Left lung (tissue), 14 donors: ENCODE measurements at places on chromosomes 4 and X. TPM values are rescaled to one million over a fixed set of nuclear protein-coding genes. Genes with fewer than 3 reads are reported as not detected.

DNA sequence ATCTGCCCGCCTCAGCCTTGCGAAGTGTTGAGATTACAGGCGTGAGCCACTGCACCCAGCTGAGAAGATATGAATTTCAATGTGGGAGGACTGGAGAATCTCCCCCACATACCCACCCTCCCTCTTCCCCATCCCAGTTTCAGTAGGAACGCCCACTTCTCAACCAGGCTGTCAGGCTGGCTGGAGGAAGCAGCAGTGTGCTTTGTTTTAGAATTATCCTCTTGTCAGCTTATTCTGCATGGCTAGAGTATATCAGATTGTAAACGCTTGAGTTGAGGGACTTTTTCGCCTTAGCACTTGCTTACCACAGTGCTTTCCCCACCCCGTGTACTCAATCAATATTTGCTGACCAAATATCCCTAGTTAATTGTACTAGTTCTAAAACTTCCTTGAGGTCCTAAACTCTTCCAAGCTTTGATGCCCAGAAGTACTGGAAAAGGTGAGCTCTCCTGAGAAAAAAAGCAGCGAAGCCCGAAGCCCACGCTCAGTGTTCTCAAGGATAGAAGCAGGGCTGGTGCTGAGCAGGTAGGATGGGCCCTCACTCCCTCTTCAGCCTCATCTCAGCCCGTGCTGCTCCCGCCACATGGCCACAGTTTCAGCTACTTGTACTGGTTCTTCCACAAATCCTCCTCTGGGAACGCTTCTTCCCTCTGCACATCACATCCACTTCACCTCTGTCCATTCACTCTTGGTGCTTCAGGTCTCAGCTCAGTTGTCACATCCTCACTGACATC is 7.3 kb upstream of the ARHGAP10 start:
- DNase-seq = no peak
- H3K27ac ChIP-seq = no peak overlapping the region
- no peaks in the 10 kb centered on the region for H3K4me1 ChIP-seq
- H3K4me3 ChIP-seq = no peak overlapping the region
- H3K36me3 ChIP-seq = no peaks in the 10 kb centered on the region

DNA sequence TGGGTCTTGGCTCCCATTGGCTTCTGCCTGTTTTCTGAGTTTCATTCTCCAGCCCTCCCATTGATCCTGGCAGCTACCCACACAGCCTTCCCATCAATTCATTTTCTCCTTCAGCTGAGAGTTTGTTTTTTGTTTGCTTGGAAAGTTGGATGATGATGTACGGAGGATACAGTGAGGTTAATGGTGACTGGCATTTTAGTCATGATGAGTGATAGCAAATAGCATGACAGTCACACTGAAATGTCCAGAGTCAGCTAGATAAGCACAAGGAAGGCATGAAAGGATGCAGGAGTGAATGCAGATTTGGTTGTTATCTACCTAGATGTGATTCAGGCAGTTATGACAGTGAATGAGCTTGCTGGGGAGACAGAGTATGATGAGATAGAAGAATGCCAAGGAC is 30.6 kb upstream of the LCORL start:
- no peaks in the 10 kb centered on the region for H3K4me1 ChIP-seq
- no peak overlapping the region for H3K4me3 ChIP-seq
- no peaks in the 10 kb centered on the region for H3K27me3 ChIP-seq
- no peak for DNase-seq
- H3K27ac ChIP-seq = no peak overlapping the region

CD38 gene
- 1.9 TPM for polyA plus RNA-seq

DNA sequence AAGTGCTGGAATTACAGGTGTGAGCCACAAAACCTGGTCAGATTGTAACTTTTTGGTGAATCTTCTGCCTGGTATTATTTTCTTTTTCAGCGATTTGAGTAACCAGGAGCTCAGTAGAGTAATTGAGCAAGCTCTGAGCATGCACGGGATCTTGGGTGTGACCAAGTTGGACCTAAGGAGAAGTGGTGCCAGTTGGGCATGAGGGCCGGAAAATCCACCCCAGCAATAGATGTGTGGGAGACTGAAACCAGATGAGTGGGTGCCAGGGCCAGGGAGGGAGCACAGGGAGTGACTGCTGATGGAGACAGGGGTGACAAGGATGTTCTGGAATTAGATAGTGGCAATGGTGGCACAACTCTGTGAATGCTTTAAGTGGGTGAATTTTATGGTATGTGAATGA is 3.7 kb upstream of the CCNQ start:
- H3K27me3 ChIP-seq = no peaks in the 10 kb centered on the region
- no peak overlapping the region for H3K4me3 ChIP-seq
- H3K36me3 ChIP-seq = no peaks in the 10 kb centered on the region
- H3K27ac ChIP-seq = no peak overlapping the region
- DNase-seq = no peak
- no peaks in the 10 kb centered on the region for H3K4me1 ChIP-seq

- no peaks in the 10 kb centered on the region for H3K4me1 ChIP-seq
- no peak overlapping the region for H3K27ac ChIP-seq
- no peak overlapping the region for H3K4me3 ChIP-seq
- H3K27me3 ChIP-seq = no peaks in the 10 kb centered on the region
- no peaks in the 10 kb centered on the region for H3K36me3 ChIP-seq
- DNase-seq = no peak
Measured at GRCh38 chrX:118724775-118725174, 2.6 kb upstream of the IL13RA1 start.

- peaks cover 15% of the 10 kb centered on the region for H3K27me3 ChIP-seq
- no peak overlapping the region for H3K4me3 ChIP-seq
- no peaks in the 10 kb centered on the region for H3K36me3 ChIP-seq
- no peak for DNase-seq
- no peaks in the 10 kb centered on the region for H3K4me1 ChIP-seq
Measured at GRCh38 chrX:2576793-2577192, 76.0 kb upstream of the DHRSX start.

TMPRSS11F gene
- not detected for polyA plus RNA-seq

DNA sequence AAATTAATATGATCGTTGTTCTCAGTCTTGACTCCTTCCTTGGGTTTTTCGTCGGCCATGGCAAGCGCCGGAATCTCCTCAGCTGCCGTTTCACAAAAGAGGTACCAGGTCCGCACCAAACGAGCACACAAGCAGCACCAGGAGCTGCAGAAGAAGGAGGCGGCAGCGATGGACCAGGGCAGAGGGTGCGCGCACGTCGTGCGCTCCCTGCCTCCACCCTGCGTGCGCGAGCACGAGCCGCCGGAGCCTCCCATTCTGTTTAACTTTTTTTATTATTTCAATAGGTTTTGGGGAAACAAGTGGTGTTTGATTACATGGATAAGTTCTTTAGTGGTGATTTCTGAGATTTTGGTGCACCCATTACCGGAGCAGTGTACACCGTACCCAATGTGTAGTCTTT is 158.2 kb downstream of the PLS3 start:
- H3K27ac ChIP-seq = no peak overlapping the region
- no peaks in the 10 kb centered on the region for H3K36me3 ChIP-seq
- no peak overlapping the region for H3K4me3 ChIP-seq
- H3K27me3 ChIP-seq = no peaks in the 10 kb centered on the region
- no peak for DNase-seq
- no peaks in the 10 kb centered on the region for H3K4me1 ChIP-seq
